NCI-H1417 (cell line): ENCODE measurements at places on chromosomes 2 and 18.
A peak's percentile ranks its signal among the peaks of the same experiment; 100 is the strongest.

GRCh38 chr2:217820091-217820819 lies 182.5 kb downstream of the TNS1 start:
- no peak for DNase-seq

- DNase-seq = no peak
Measured at GRCh38 chr2:172098650-172099471, 3.8 kb downstream of the DLX2 start.

DNA sequence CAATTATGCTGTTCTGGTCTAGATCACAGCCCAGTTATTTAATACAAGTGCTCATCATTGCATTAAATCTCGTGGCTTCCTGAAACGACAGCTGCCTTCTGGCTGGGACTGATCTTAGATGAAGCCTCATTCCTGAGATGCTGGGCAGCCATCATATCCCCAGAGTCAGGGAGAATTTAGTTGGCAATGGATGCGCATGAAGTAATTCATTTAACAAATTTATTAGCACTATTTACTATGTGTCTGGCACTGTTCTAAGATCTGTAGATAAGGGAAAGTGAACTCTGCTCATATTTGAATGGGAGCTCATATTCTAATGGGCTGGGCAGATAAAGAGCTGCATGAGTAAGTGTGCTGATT lies 244.7 kb downstream of the KCNS3 start:
- no peak for DNase-seq

GRCh38 chr2:186648130-186648529 lies 45.7 kb upstream of the FAM171B start:
- DNase-seq = no peak

GRCh38 chr2:28268386-28268785 lies 124.3 kb upstream of the FOSL2 start:
- DNase-seq = no peak

DNA sequence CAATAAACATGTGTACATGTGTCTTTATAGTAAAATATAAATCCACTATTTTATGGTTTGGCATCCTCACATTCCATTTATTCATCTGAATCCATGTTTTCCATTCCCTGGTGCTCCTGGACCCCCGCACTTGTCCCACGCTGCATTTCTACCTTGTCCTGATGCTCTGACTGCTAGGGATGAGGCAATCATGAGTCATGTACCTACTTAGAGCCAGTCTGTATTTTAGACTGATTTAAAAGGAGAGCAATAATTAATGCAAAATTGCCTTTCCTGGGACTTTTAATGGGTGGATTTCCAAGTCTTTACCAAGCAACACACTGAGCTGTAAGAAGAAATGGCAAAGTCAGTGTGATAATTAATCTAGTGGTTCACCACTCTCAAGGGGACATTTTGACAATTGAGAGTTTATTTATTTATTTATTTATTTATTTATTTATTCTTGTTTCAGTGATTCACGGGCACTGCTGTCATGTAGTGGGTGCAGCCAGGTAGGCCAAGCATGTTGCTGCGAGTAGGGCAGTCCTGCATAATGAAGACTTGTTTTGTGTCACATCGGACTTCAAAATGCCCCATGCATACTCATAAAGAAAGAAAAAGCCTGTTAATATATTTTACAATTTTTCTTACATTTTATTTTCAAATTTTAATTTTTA lies 419.3 kb upstream of the VWC2L start:
- DNase-seq = no peak

DNA sequence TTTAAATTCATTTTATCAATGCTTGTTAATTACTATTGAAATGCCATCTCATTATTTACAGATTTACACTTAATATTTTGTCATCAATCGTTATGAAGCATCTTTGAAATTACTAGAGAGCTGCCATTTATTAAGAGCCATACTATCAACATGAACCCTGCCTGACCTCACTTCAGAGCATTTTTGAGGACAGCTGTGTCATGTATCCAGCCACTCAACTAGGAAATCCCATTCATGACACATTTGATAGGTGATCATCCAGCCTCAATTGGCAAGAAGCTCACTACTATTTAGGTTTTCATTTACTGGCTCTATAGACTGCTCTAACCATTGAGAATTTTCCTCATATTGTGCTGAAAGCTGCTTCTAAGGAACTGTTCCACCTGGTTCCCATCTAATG lies 40.6 kb upstream of the TLK1 start:
- DNase-seq = peak; percentile 6

GRCh38 chr2:229407170-229407569 lies 136.1 kb upstream of the PID1 start:
- DNase-seq = peak; percentile 39

- DNase-seq = no peak
Measured at GRCh38 chr2:155689791-155690190, 642.7 kb downstream of the NR4A2 start.

DNA sequence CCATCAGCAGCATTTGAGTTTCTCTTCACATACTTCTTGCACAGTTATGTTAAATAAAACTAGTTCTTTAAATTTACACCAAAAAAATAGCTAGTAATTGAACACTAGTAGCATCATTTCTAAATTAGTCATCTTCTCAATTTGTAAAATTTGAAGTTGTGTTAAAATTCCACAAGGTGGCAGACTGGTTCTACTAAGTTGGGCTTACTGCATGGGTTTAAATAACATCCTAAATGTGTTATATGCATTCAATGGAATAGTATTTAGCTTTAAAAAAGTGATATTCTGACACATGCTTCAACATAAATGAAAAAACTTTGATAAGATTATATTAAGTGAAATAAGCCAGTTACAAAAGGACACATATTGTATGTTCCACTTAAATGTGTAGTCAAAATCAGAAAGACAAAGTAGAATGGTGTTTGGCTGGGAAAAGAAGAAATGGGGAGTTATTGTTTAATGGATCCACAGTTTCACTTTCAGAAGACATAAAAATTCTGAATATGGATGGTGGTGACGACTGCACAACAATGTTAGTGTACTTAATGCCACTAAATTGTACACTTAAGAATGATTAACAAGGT lies 28.7 kb upstream of the RPRD1A start:
- peak; percentile 53 for DNase-seq

GRCh38 chr2:214492152-214492551 lies 81.3 kb downstream of the VWC2L start:
- peak; percentile 84 for DNase-seq

DNA sequence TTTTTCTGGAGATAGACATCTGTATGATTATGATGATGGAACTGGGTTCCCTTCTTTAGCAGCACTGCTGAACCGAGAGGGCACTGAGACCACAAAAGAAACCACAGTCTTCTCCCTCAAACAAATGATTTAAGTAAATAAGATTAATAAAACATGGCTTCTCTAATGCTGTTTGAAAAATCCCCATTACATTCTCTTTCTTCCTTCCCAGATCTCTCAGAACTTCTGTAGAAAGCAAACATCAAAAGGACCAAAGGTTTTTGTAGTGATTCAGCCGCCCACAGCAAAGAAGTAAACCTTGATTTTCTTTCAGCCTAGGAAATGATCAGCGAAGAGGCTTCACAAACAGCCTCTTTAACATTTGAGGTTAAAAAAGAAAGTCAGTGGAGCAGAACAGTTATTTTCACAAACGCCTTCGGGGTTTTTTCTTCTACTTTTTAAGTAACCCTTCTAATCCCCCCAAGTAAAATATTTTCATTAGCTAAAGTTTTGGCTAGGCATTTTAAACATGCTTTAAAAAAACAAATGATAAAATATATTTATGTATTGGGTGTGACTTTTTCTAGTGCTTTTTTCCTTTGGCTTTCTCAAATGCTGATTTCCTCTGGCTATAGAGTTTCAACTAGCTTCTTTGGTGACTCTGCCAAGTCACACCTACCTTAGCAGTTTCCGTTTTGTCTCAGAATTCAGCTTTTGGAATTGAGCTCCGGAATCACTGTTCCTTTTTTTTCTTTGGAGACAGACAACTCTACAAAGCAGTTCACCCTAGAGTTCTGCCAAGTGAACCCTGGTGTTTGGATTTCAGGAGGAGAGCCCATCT lies 89.6 kb downstream of the UPP2 start:
- peak; percentile 3 for DNase-seq

- DNase-seq = no peak
Measured at GRCh38 chr2:36811071-36811470, 114.6 kb downstream of the VIT start.

DNA sequence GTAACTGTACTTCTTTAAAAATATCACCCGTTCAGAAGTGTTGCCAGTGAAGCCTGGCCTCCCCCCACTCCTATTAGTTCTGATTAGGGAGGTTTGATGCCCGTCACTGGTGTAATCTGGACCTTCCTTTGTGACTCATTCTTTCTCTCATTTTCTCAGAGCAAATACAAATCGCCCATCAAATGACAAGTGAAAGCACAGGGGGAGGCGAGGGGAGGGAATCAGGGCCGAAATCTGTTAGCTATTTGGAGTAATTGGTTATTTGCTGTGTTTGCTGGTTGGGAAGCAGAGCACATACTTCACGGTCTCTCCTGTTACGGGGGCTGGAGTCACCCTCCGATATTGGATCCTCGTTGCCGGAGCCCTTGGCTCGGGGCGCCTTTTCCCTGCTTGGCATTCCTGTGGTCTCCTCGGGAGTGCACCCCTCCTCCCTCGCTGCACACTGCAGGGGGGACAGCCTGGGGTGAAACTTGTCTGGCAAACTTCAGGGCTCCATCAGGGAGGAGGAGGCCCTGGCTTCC lies 178.1 kb downstream of the DYSF start:
- no peak for DNase-seq

- DNase-seq = peak; percentile 66
Measured at GRCh38 chr2:119174216-119174992, 15.9 kb upstream of the C1QL2 start.

- DNase-seq = no peak
Measured at GRCh38 chr2:169039702-169040101, 8.6 kb upstream of the ABCB11 start.

DNA sequence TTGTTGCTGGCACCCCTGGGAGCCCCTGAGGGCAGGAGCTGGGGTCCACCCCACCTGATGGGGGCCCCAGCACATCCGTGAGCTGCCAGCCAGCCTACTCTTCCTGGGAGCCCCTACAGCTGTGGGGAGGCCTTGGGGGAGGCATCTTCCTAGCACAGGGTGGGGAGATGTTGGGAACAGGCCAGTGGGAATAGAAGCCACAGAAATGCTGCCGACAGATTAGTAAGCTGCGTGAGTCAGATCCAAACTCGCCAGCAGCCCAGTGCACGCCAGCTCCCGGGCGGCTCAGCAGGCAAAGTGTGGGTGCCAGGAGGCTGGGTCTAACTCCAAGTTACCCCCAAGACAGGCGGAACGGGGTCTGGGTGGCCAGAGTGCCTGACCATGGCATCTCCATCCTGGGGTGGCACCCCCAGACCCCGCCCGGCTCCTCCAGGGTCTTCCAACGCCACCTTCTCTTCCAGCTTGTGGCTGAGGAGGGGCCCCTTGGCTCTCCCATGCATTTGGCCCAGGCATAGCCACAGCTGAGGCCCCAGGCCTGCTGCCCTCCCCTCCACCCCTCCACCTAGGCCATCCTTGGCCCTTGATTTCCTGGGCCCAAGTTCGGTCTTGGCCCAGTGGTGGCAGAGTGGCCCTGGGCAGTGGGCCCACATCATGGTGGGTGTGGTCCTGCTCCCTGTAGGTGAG lies 15.3 kb downstream of the CROCC2 start:
- DNase-seq = no peak

DNA sequence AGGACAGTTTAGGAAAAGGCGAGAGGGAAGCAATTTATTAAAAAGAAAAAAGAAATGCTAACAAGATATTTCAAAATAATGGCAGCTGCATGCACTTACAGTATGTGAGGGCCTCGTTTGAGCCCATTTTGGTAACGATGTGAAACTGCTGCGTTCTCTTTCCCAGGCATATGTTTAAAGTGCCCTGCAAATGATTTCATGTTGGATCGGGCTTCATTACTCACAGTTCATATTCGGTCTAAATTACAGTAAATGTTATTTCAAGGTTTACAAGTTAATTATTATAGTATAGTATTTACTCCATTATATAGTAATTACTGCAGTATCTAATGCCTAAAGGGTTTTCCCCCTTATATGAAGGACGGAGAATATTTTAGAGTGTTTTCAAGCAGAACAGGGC lies 679.1 kb downstream of the BCL11A start:
- no peak for DNase-seq

- DNase-seq = no peak
Measured at GRCh38 chr2:145304501-145304900, 784.6 kb upstream of the ZEB2 start.

GRCh38 chr18:5444269-5444668 lies 99.5 kb downstream of the EPB41L3 start:
- DNase-seq = no peak

GRCh38 chr2:107964185-107964584 lies 22.1 kb upstream of the SLC5A7 start:
- no peak for DNase-seq

- DNase-seq = peak; percentile 15
Measured at GRCh38 chr2:109662889-109663288, 48.7 kb downstream of the SOWAHC start.

- no peak for DNase-seq
Measured at GRCh38 chr2:238128534-238129001, 9.9 kb upstream of the KLHL30 start.

DNA sequence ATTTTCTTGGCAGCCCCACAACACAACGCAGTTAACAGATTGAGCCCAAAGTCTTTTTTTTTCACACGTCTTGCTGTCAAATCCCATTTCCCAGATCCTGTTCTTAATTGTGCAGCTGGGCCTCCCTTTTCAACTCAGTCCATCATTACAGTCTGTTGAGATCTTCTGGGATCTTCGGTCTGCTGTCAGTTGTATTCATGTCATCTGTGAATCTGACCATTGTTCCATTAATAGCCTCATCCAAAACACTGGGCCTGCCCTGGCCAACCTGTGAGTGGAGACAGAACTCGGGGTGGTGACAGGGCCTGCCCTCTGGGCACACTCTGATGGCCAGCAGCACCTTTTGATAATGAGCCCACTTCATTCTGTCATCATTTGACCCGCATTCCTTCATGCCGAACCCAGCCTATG lies 39.7 kb upstream of the SEMA4C start:
- DNase-seq = no peak

DNA sequence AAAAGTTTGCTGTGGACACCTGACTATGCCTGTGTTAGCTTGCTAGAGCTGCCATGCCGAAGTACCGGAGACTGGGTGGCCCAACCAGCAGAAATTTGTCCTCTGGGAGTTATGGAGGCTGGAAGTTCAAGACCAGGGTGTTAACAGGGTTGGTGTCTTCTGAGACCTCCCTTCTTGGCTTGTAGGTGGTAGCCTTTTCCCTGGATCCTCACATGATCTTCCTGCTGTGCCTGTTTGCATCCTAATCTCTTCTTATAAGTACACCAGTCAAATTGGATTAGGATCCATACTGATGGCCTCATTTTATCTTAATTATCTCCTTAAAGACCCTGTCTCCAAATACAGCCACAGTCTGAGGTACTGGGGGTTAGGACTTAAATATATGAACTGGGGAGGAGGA lies 845 bp downstream of the TMEM177 start:
- DNase-seq = no peak

- peak; percentile 15 for DNase-seq
Measured at GRCh38 chr2:111099402-111099801, 21.3 kb upstream of the BCL2L11 start.

DNA sequence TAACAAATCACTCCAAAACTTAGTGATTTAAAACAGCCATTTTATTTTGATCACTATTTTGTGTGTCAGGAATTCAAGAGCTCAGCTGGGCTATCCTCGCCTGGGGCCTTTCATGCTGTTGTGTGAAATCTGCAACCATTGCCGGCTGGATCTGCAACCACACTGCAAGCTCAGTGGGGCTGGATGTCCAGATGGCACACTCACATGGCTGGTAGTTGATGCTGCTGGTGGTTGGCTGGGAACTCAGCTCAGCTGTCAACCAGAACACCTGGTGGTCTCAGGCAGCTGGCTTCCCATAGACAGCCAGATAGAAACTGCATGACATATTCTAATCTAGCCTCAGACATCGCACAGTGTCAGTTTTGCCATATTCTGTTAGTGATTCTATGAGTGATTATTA lies 30.6 kb upstream of the AP1S3 start:
- DNase-seq = no peak
